ENCODE measurements at places on chromosomes 11 and 22. TPM values are rescaled to one million over a fixed set of nuclear protein-coding genes. Genes with fewer than 3 reads are reported as not detected.

- no peak for DNase-seq
These were observed 64.0 kb downstream of the SOX6 start for GRCh38 chr11:16292167-16292859.

DNA sequence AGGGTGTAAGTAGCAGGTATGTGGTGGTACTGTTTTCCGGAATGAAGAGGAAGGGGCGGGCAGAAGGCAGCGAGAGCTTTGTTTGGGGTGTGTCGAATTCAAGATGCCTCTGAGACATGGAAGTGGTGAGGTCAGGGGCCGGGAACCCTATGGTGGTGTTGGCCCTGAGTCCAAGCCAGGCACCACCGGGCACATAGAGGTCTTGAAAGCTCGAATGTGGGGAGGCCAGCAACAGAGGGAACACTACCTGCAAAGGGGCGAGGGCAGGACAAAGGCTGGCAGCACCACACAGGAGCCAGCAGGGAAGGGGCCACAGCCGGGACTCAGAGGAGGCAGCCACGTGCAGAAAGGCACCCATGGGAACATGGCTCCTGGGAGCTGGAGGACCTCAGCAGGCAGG lies 57.8 kb downstream of the CDKN1C start:
- no peak for DNase-seq

- no peak for DNase-seq
These were observed 61.6 kb downstream of the SIK2 start for GRCh38 chr11:111663820-111664219.

- DNase-seq = no peak
These were observed 49.3 kb downstream of the SCUBE1 start for GRCh38 chr22:43293655-43294392.

DNA sequence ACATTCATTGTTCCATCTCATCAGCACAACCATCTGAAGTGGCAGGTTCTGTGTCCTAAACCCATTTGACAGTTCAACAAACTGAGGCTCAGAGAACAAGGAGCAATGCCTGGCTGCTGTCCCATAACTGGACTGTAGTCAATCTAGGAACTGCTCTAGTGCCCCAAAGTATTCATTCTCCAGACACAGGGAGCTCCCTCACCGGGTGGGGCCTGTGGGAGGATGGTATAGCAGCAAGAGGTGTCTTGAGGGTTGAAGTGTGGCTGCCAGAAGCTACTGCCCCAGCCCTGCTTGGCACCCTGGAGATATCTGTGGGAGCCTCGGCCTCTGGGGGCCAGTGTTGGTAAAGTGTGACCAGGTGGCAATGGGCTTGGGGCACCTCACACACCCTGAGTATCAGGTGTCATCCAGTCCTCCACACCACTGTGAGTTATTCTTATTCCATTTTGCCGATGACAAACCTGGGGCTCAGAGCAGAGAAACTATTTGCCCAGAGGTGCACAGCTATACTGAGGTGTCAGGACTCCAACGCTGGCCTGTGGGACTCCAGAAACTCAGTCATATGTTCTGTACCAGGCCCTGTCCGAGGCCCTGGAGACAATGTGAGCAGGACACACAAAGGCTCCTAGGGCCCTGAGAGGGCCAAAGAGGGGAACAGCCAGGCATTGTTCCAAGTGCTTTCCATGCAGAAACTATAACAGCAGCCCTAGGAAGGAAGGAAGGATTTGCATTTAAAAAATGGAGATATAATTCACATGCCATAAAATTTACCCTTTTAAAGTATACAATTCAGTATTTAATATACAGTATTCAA lies 46.0 kb upstream of the KLHL35 start:
- DNase-seq = no peak

The LINC01488 gene
- not detected for total RNA-seq

The OR4P4 gene
- not detected for total RNA-seq

The RHOD gene
- 97.0 TPM for total RNA-seq

GRCh38 chr22:42236268-42236667 lies 34.2 kb downstream of the TCF20 start:
- DNase-seq = no peak

DNA sequence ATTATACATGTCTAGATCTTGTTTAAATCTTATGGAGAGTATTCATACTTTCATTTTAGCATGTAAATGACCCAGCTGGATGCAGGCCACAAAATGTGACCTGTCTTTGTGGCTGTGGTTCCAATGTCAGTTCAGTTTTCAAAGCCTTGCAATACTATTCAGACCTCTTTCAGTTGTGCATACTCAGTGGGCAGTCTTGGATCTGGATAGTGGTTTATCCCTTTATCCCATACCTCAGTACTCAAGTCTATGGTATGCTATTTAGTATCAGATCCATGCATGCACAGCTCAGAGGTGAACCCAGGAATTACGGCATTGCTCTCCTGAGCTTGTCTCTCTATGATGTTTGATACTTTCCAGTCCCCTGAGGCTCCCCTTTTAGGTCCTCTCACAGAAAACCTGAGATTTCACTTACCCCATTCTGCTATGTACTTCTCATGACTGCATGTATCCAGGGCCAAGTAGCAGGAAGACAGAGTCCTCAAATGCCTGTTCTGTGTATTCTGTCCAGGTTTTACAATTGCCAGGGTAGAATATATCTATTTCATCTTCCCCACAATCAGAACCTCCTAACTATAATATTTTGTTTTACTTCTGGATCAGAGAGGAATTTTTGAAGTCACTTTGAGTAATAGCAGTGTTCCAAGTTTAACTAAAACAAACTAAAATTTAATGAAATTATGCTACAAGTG lies 6.9 kb upstream of the P4HA3 start:
- no peak for DNase-seq

The FJX1 gene
- 37.2 TPM for total RNA-seq
